ENCODE measurements at places on chromosomes 7 and 10. TPM values are rescaled to one million over a fixed set of nuclear protein-coding genes. Genes with fewer than 3 reads are reported as not detected.

The STEAP1B gene
- total RNA-seq, result 1.2 TPM

GRCh38 chr10:62852961-62853702 is 37.0 kb upstream of the EGR2 start:
- no peak for DNase-seq

DNA sequence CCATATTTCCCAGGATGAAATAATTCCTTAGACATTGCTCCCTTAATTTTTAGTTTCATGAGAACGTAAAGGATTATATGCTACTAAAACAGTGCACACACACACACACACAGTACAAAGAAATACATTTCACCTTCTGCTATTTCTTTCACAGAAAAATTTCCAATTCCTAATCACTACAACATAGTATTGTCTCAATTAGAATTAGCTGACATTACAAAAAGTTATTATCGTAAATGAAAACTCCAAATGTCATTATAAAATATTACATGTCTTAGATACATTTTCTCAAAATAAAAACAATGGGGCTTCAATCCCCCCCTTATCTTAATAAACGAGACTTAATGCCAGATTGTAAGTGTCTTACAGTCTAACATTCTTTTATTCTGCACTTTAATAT is 12.3 kb upstream of the RUFY2 start:
- DNase-seq, result no peak

The BTBD16 gene
- not detected for total RNA-seq

DNA sequence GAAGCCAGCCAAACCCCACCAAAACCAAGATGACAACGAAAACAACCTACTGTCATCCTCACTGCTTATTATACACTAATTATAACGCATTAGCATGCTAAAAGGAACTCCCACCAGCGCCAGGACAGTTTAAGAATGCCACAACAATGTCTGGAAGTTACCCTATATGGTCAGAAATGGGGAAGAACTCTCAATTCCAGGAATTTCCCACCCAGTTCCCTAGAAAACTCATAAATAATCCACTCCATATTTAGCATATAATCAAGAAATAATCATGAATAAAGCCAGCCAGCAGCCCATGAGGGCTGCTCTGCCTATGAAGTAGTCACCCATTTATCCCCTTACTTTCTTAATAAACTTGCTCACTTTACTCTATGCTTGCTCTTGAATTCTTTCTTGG is 20.8 kb downstream of the MICU1 start:
- DNase-seq, result no peak

The GJC3 gene
- 0.27 TPM for total RNA-seq

- DNase-seq, result no peak
Observed at GRCh38 chr7:141055146-141055545, 18.7 kb upstream of the TMEM178B start.

The HTR7 gene
- total RNA-seq, result 0.93 TPM

- no peak for DNase-seq
Observed at GRCh38 chr10:113518816-113519591, 33.8 kb upstream of the HABP2 start.

The PON3 gene
- total RNA-seq, result not detected

The DNA2 gene
- total RNA-seq, result 33.3 TPM

DNA sequence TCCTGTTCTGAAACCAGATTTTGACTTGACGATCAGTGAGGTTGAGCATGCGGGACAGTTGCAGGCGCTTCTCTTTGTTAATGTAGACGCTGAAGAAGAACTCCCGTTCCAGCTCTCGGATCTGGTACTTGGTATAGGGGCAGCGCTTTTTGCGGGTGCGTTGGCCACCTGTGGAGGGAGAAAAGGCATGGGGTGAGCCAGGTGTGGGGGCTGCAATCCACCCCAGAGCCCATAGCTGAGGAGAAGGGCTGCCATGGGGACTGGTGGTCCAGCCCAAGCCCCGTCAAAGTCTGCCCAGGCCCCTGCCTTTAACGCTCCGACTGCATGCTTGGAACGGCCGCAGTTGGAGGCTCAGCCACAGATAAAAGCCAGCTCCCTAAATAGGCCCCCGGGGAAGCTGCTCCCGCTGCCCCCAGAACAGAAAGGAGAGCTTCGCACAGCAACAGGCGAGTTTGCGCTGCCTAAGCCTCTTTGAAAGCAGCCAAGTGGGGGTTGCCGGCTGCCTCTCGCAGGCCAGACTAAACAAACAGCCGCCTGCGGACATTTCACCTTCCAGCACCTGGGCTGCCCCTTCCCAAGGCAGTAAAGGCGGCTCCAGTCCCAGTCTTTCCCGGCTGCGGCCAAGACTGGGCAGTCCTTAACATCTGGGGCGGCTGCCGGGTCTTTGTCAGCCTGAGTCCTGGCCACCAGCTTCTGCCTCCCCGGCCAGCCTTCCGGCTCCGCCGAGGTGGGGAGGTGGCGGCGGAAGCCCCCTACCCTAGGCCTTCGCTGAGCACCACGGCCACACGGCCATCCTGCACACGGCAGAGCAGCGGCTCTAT is 2.0 kb downstream of the HOXA11 start:
- DNase-seq, result no peak

DNA sequence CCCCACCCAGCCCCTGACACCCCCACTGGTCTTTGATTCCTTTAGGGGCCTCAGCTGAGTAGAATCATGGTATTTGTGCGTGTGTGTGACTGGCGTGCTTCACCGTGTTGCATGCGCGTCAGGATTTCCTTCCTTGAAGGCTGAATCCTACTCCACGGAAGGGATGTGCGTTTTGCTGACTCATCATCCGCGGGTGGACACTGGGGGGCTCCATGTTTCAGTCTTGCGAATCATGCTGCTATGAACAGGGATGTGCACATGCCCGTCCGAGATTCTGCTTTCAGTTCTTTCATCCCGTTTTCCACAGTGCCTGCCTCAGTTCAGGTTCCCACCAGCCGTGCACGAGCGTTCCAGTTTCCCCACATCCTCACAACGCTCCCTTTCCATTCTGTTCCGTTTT is 20.9 kb upstream of the JAKMIP3 start:
- no peak for DNase-seq

The LIPN gene
- total RNA-seq, result not detected

GRCh38 chr7:142587578-142588191 is 161.6 kb upstream of the PRSS1 start:
- no peak for DNase-seq

GRCh38 chr7:27247452-27248426 is 5.1 kb downstream of the EVX1 start:
- DNase-seq, result no peak

Measured in progenitor cell of endocrine pancreas (in vitro differentiated cells).